ENCODE measurements at places on chromosomes 1 and 21. TPM values are rescaled to one million over a fixed set of nuclear protein-coding genes. Genes with fewer than 3 reads are reported as not detected.

The CD1D gene
- total RNA-seq: 0.08 TPM

The SMCP gene
- not detected for total RNA-seq

The OVAAL gene
- 4.1 TPM for total RNA-seq

GRCh38 chr1:41385398-41386195 lies 24.4 kb downstream of the FOXO6 start:
- no peak for DNase-seq

The S100A16 gene
- 591 TPM for total RNA-seq

DNA sequence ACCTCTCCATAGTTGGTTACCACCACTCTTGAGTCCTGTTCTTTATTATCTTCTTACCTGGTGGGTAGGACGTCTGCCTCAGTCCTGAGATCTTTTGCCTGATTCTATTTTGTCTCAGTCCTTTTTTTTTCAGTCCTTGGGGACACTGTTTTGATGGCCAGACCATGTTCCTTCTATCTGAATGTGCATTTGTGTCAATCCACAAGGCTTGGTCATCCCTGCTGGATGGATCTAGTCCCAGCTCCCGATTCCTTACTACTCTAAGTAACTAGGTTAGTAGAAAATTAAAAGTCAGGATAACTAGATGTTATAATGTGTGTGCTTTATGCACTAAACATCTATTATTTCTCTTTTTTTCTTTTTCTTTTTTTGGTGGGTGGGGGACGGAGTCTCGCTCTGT lies 28.1 kb upstream of the AK4 start:
- no peak for DNase-seq

DNA sequence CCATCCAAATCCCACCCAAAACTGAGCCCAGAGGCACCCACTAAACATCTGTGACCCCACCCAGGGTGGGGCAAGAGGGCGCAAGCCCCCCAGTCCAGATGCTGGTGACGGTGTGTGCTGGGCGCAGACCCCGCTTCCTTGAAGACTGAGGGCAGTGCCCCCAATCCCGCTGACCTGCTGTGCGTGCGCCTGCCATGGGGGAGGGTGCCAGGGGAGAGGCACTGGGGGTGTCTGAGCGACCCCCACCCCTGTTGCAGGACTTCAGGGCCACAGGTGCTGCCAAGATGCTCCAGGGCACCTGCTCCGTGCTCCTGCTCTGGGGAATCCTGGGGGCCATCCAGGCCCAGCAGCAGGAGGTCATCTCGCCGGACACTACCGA lies 13.3 kb downstream of the COL6A2 start:
- DNase-seq: no peak

The LAPTM5 gene
- 0.78 TPM for total RNA-seq

The C8A gene
- total RNA-seq: not detected

The ACTN2 gene
- 220 TPM for total RNA-seq

- no peak for DNase-seq
Observed at GRCh38 chr1:223802602-223803001, 43.1 kb downstream of the TP53BP2 start.

The MAP3K7CL gene
- total RNA-seq: 57.4 TPM

The FCGR1A gene
- not detected for total RNA-seq

- peak; percentile 46 for DNase-seq
Observed at GRCh38 chr1:37509181-37509580, 5.4 kb downstream of the MEAF6 start.

The AHCTF1 gene
- 30.0 TPM for total RNA-seq

- no peak for DNase-seq
Observed at GRCh38 chr1:221774054-221774842, 32.4 kb upstream of the DUSP10 start.

DNA sequence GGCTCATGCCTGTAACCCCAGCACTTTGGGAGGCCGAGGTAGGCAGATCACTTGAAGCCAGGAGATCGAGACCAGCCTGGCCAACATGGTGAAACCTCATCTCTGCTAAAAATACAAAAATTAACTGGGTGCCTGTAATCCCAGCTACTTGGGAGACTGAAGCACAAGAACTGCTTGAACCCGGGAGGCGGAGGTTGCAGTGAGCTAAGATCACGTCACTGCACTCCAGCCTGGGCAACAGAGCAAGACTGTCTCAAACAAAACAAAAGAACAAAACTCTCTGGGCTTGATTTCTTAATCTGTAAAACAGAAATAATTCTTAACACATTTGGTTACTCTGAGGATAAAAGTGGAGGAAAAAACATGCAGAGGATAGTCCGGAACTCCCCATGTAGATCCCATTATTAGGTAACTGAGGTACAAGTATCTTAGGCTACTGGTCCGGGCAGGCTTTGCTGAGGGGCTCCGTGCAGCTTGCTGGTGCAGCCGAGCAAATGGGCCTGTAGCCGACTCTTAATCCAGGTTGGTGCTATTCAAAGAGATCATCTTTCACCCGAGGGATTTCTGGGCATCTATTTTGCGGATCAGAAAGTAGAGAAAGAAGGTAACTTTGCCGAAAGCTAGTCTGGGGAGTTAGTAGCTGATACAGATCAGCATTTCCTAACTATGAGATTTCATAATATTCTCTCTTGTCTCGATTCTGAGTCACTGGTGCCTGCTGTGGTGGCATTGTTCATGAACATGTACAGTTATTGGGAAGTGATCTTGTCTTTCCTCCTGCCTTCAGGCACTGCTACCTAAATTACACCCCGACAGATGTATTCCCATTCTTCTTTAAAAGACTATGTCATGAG lies 56.8 kb downstream of the NFIA start:
- DNase-seq: no peak

- peak; percentile 5 for DNase-seq
Observed at GRCh38 chr21:20882462-20883407, 115.5 kb upstream of the NCAM2 start.

- DNase-seq: peak; percentile 9
Observed at GRCh38 chr1:218945050-218945449, 228.6 kb upstream of the LYPLAL1 start.

- no peak for DNase-seq
Observed at GRCh38 chr1:107547363-107548155, 406.7 kb downstream of the NTNG1 start.

GRCh38 chr1:103416681-103417286 lies 108.7 kb upstream of the RNPC3 start:
- DNase-seq: peak; percentile 28

GRCh38 chr1:222465211-222466041 lies 82.5 kb downstream of the HHIPL2 start:
- DNase-seq: peak; percentile 97

DNA sequence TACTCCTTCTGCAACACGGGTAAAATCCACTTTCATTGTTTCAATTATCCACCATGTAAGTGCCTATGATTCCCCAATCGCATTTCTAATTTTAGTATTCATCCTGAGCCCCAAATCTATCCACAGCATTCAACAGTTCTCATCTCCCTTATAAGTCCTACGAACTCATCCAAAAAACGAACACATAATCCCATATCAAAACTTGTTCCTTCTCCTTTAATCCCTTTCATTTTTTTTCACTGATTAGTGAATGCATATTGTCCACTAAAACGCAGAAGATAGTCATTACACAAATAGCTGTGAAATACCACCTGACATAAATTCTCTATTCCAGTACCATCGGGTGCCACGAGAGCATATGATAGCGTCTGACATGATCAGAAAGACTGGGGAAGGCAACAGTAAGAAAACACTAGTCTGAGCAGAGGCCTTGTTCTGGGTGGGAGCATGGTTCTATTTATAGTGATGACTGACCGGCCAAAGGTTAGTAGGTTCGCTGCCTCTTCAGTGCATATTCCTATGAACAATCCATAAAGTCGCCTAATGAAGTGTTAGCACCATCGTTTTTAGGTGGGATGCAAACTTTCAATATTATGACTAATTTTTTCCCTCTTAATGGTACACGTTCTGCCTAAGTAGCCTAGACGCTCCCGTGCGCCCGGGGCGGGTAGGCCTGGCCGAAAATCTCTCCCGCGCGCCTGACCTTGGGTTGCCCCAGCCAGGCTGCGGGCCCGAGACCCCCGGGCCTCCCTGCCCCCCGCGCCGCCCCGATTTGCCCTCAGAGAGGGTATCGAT lies 648 bp downstream of the ATP5PF start:
- DNase-seq: peak; percentile 61

- no peak for DNase-seq
Observed at GRCh38 chr1:169150641-169151337, 44.3 kb downstream of the ATP1B1 start.

The CFAP107 gene
- total RNA-seq: not detected

DNA sequence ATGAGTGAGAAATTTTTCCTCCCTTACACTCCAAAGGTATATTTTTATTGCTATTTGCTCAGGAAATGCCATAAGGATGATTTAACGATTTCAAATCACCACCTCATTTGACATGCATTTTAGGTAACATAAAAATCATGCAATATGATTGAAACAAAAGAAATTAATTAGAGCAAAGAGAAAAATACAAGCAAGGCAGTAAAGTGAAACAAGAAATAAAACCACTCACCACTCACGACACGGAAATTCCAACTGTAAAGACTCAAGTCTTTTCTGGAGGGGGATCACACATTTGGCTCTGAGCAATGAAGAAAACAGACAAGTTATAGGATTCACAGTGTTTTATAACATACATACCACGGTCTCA lies 86.8 kb upstream of the ARHGAP29 start:
- no peak for DNase-seq

DNA sequence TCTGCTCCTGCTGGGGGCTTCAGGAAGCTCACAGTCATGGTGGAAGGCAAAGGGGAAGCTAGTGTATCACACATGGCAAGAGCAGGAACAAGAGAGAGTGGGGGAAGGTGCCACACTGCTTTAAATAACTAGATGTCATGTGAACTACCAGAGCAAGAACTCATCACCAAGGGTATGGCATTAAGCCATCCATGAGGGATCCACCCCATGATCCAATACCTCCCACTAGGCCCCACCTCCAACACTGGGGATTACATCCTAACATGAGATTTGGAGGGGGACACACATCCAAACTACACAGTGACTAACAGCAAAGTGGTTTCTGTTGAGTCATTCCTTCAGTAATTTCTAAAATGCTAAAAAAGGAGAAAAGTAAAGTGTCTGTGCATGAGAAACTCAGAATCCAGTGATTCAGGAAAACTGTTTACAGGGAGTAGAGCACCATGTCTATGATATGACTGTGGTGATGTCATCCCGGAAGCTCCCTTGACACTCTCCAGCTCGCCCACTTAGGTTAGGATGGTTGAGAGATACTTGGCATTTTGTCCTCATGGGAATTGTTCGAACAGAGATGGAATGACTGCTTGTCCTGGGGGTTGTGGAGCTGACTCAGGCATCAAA lies 50.3 kb downstream of the CHD1L start:
- peak; percentile 82 for DNase-seq

The BCAS2 gene
- total RNA-seq: 31.1 TPM

- DNase-seq: no peak
Observed at GRCh38 chr1:2129256-2129943, 65.2 kb downstream of the FAAP20 start.

The GPATCH3 gene
- total RNA-seq: 6.5 TPM

The ST6GALNAC5 gene
- total RNA-seq: 2.2 TPM

The CHRM3 gene
- total RNA-seq: 1.8 TPM

- DNase-seq: no peak
Observed at GRCh38 chr1:221765527-221765926, 23.6 kb upstream of the DUSP10 start.

DNA sequence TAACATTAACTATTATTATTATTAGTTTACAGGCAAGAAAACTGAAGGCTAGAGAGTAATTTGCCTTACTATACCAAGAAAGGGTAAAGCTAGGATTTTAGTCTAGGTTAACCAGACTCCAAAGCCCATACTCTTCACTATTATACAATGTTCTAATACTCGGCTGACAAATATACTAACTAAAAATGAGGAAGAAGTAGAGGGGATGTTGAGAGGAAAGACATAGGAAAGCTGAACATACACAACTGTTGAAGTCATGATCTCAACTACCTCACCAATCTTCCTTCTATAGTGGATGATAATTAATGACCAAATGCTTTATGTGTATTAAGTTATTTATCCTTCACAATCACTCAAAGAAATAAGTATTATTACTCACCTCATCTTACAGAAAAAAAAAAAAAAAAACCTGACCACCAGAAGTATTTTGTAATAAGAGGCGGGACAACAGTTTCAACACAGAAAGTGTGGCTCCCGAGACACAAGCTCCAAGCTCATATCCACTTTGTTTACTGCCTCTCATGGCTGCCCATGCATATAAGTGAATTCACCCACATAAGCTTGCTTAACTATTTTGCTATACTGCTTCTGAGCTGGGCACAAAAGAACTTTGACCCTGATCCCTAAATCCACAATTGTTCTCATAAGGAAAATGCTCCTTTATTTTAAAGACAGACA lies 78.0 kb downstream of the USP1 start:
- no peak for DNase-seq

GRCh38 chr1:78919150-78919549 lies 87.4 kb downstream of the ADGRL4 start:
- no peak for DNase-seq

DNA sequence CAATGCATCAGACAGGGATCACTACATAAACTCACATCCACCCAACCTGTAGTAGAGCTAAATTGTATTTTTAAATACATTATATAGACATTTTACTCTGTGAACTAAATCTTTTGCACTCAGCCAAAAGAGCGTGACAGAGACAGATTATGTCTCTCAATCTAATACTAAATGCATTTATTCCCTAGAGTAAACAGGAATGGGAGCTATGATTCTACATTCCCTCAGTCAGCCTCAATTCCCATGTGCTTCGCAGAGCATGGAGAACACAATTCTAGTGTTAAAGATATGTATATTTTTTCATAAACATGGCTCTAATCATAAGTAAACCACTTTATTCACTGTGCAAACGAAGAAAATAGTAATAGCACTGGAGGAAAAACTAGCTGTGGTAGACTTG lies 16.5 kb downstream of the PIGK start:
- DNase-seq: no peak

DNA sequence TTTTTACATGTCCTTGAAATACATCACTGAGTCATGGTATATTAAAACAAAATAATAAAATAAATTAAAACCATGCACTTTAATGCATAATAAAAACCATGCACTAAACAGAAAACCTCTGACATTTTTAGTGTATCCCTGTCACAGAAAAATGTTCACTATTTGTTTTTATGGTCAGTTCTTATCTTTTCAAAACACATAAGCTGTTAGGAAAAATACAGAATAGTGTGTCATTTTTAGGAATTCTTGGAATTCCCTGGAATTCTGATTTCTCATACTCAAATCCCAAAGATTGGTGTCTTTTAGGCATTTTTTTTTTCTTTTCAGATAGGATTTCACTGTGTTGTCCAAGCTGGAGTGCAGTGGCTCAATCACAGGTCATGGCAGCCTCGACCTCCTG lies 25.1 kb upstream of the TINAGL1 start:
- no peak for DNase-seq

GRCh38 chr1:179119513-179119912 lies 37.6 kb downstream of the TOR3A start:
- no peak for DNase-seq

The LRRC53 gene
- total RNA-seq: 0.11 TPM

The UTS2 gene
- total RNA-seq: not detected

GRCh38 chr1:207806531-207807325 lies 54.9 kb downstream of the CD46 start:
- no peak for DNase-seq

- DNase-seq: no peak
Observed at GRCh38 chr1:226875641-226876295, 5.4 kb downstream of the PSEN2 start.

GRCh38 chr1:200290010-200290685 lies 119.7 kb downstream of the ZNF281 start:
- DNase-seq: peak; percentile 4

Data from myocyte (in vitro differentiated cells).